SIG-M5 (cell line): ENCODE measurements at places on chromosomes 5 and 9.

GRCh38 chr5:44535621-44536020 lies 146.4 kb upstream of the FGF10 start:
- DNase-seq = no peak

DNA sequence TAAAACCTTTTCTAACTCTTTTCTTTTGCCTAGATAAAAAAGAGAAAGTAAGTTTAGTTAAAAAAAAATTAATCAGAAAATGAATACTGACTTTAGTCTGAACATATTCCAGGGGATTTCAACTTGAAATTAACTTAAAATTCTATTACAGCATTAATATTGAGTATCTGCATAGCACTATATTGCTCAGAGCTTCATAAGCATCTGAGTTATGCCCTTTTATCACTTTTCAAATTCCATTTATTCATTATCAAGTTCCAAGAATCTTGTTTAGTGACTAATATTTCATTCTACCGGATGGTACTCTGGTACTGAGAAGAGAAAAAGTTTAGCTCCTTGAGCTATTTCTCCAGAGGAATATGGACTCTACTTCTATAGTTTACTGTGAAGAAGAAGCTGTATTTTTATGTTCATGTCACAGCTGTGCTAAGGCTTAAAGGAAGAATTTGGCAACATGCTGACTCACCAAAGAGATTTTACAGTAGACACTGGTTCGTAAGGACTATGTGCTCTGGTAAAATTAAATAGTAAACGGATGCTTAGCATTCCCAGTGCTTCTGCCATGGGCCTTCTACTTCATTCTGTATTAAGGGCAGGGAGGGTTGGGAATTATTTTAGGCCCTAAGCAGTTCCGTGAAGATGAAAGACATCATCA lies 285.2 kb upstream of the SEMA6A start:
- no peak for DNase-seq

GRCh38 chr5:127602896-127603844 lies 45.7 kb upstream of the CTXN3 start:
- no peak for DNase-seq

- DNase-seq = no peak
These were observed 92.9 kb upstream of the GRHPR start for GRCh38 chr9:37329576-37329975.

DNA sequence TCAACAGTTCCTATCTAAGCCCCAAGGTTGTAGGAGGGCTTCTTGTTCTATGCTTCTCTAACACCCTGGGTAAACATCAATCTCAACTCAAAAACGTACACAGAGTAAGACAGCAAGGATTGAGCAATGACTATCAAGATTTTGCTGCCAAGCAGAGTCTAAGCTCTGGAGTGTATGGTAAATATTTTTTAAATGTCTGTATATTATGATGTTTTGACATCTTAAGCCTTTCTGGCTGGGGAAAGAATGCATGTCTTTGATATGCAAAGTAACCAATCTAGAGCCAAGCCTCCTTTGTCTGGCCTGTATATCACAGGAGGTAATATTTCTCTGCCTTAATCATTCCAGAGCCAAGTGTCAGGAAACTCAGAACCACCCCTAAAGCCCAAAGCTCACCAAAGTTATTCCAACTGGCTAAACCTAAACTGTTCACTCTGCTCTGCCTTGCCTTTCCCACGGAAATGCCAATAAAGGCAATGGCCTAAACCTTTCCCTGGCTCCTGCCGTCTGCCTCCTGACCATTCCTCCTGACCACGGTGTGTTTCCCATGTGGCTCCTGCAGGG lies 45.2 kb downstream of the YIPF5 start:
- no peak for DNase-seq

DNA sequence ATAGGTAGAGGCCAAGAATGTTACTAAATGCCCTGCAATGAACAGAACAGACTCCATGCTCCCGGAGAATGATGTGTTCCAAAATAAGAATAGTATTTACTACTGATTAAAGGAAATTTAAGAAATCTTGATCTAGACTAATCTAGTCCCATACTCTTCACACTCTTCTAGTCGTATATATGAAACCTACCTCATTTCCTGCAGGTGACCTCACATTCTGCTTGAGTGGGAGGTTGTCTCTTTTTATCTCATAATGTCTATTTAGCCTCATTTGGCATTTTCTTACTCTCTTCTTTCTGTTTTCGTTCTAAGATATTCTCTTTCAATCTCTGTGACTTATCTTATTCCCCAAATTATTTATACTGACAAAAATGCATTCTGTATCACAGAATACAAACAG lies 9.2 kb upstream of the SHOC1 start:
- DNase-seq = no peak
